ENCODE measurements at places on chromosomes 11 and 22.

GRCh38 chr11:44351898-44352498, 42.1 kb upstream of the ALX4 start:
- DNase-seq = no peak

DNA sequence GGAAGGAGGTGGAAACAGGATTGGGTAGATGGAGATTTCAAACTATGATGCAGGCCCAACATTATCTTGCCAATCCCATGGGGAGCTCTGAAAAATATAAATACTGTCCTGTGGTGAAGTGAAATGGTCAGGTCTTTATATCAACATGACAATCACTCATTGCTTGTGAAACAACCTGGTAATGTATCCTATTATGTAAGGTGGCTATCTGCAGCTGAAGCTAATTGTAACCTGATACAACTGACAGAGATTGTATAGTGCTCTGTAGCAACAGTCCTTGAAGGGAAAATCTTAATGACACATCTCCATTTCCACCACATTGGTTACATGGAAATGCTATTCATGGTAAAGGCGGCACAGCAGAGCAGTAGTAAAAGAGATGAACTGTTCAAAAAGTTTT, 20.7 kb upstream of the CHORDC1 start:
- DNase-seq = no peak

DNA sequence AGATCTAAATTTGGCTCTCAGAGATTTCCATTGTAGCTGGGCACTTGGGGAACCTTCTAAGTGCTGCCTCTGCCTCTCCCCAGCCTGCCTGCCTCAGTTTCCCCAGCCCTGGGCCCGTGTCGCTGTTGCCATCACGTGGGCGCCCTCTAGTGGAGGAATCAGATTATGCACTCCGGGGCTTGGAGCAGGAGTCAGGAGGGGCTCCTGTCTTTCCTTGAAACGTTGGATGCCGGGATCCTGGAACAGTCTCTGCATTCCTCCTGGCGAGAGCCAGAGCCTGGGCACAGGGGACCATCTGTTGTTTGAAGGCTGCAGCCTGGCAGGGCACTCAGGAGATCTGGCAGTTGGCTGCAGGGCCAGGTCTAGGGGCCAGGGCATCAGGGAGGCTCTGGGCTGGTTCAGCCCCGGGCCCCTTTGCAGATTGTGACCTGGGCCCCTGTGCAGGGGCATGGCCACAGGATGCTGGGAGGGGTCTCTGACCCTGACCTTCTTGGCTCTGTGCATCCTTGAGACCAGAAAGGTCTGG, 71.6 kb downstream of the LRP5 start:
- DNase-seq = no peak

- DNase-seq = no peak
Observed at GRCh38 chr11:59954219-59954847, 9.5 kb upstream of the OOSP4A start.

GRCh38 chr11:65915101-65915820, 3.6 kb downstream of the C11orf68 start:
- DNase-seq = no peak

- DNase-seq = no peak
Observed at GRCh38 chr11:18392434-18393321, 1.7 kb upstream of the LDHA start.

All from stimulated activated CD8-positive, alpha-beta memory T cell treated with anti-CD3 and anti-CD28 coated beads, Interleukin-15, amount 100 ng/mL, for 4 hours (primary cell).